Adrenal gland (tissue), 19 donors: ENCODE measurements at places on chromosomes 2 and 18.

- DNase-seq, result no peak
These were observed 273.1 kb upstream of the SLC8A1 start for GRCh38 chr2:40725040-40725439.

- no peak for DNase-seq
These were observed 295.2 kb upstream of the KCNJ3 start for GRCh38 chr2:154403242-154403790.

- no peak for DNase-seq
These were observed 291.2 kb upstream of the SESTD1 start for GRCh38 chr2:179555691-179556283.

DNA sequence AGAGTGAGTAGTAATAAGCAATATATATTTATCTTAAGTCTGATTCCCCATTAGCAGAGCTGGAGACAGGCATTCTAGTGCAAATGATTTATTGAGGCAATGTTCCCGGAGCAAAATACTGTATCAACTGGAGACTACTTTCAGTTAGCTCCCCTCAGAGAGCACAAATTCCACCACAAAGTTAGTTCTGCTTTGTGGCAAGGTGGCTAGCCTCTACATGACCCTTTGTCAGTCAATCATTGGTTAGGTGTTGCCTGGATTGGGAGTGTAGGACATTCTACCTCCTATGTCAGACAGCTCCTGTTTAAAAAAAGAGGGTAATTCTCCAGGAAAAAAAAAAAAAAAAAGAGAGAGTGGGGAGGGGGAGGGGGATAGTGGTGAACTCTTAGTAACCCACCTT, 402.2 kb downstream of the NR4A2 start:
- DNase-seq, result no peak

GRCh38 chr2:101974663-101975062, 17.1 kb upstream of the IL1R2 start:
- no peak for DNase-seq
